ENCODE measurements at places on chromosomes 4 and X.
A peak's percentile ranks its signal among the peaks of the same experiment; 100 is the strongest.

GRCh38 chrX:138709886-138710791, 1.4 kb downstream of the FGF13 start:
- DNase-seq, result peak; percentile 13

DNA sequence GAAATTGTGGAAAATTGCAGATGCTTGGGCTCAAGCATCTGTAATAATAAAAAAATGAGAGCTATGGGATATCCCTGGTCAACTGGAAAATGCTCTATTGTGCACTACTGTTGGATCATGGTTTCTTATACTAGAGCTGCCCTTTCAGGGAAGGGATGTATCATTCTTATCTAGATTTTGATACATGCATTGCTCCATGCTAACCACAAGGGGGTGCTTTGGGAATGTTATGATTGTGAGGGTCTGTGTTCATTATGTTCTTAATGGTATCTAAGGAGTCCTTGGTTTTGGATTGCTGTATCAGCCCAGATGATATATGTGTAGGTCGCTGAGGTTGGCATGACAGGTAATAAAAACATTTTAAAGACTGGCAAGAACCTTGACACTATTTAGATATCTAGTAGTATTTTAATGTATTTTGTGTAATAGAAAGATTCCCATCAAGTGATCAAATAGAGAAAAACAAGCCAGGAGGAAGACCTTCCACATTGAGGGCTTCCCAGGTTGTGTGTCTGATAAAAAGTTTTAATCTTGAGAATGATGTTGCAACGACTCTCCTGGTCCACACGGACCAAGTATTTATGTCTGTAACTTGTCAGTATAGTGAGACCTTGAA, 49.2 kb upstream of the TLR2 start:
- no peak for DNase-seq

DNA sequence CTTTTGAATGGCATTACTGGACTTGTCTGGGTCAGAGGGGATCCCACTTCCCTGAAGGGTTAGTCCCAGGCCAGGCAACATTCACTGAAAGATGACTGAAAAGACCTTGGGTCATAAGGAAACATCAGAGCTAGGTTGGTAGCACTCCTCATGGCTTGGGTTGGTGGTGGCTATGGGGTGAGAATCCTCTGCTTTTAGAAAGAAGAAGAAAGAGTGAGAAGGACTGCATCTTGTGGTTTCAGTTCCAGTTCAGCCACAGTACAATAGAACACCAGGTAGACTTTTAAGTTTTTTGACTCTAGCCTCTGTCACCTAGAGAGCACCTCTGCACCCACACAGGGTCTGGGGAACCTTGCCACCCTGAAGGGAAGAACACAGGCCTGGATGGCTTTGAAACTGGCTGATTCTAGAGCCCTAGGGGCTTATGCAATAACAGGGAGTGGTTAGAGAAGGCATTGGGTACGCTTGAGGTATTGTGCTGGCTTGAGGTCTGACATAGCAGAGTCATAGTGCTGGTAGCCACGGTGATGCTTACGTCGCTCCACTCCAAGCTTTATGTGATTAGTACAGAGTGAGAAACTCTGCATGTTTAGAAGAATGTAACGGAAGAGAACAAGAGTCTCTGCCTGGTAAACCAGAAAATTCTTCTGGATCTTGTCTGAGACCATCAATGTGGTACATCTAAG, 36.5 kb downstream of the PRR32 start:
- no peak for DNase-seq

- no peak for DNase-seq
Observed at GRCh38 chrX:48511560-48511959, 2.8 kb downstream of the PORCN start.

- no peak for DNase-seq
Observed at GRCh38 chrX:136920001-136920400, 39.5 kb upstream of the RBMX start.

DNA sequence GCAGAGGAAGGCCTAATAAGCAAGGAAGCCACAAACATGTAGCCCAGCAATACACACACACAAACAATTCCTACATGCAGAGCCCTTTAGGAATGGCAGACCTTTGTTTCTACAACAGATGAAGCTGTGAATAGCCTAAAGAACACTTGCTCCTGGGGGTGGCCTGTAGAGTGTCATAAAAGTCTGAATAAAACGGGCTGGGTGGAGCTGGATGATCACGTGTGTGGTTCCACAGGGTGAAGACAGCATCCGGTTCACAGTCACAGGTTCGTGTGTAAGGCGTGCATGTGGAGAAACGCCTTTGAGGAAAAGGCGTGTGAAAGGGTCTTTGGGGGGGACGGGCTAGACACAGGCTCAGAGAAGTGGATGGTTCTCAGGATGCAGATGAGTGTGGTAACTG, 156.1 kb downstream of the AFAP1 start:
- DNase-seq, result no peak

- DNase-seq, result no peak
Observed at GRCh38 chrX:112636951-112637581, 42.7 kb downstream of the LHFPL1 start.

- no peak for DNase-seq
Observed at GRCh38 chr4:117987464-117987863, 46.8 kb upstream of the NDST3 start.

- no peak for DNase-seq
Observed at GRCh38 chr4:6196324-6196723, 4.0 kb downstream of the JAKMIP1 start.

- no peak for DNase-seq
Observed at GRCh38 chrX:98194036-98194435, 1310.3 kb downstream of the RPA4 start.

- DNase-seq, result no peak
Observed at GRCh38 chr4:7029212-7029611, 14.0 kb upstream of the TADA2B start.

- DNase-seq, result no peak
Observed at GRCh38 chrX:13968198-13968597, 61.5 kb downstream of the GEMIN8 start.

GRCh38 chr4:1516881-1517480, 110.7 kb upstream of the NKX1-1 start:
- no peak for DNase-seq

DNA sequence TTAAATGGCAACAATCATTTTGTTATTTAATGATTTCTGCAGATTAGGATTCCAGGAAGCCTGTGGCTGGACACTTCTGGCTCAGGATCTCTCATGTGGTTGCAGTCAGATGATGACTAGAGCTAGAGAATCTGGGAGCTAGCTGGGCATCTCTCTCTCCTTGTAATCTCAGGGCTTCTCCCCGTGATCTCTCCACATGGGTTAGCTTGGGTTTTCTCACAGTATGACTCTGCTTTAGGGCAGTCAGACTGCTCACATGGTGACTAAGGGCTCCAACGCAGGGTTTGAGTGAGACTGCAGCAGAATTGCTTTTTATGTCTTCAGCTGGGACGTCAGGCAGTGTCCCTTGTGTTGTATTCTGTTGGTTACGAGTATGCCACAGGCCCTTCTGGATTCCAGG, 361.4 kb downstream of the CBLL2 start:
- no peak for DNase-seq

GRCh38 chr4:18247189-18247588, 225.6 kb upstream of the LCORL start:
- no peak for DNase-seq

DNA sequence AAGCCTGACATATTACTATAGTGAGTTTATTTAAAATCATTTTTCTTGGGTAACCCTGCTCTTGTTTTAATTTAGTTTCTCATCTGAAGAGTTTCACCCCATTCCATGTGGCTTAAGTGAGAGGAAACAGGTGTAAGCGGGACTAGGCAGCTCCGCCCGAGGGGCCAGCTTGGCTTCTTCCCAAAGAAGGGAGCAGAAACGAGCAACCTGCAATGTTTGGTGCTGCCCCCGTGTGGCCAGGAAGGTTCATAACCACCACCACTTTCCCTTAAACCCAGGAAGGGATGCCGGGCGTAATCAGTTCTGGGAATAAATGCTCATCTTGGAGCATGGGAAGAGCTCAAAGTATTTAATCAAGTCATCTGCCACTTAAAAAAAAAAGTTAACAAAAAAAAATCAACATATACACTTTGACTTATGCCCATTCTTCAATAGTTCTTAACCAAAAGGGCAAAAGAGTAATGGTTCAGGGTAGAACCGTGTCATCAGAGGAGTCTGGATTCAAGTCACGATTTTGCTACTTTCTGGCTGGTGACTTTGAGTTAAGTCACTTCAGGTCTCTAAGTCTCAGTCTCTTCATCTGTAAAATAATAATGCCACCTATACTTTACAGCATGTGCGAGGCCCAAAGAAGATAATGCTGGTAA, 147.9 kb downstream of the NSUN7 start:
- DNase-seq, result peak; percentile 55

- DNase-seq, result no peak
Observed at GRCh38 chr4:153594210-153594609, 89.9 kb upstream of the TLR2 start.

DNA sequence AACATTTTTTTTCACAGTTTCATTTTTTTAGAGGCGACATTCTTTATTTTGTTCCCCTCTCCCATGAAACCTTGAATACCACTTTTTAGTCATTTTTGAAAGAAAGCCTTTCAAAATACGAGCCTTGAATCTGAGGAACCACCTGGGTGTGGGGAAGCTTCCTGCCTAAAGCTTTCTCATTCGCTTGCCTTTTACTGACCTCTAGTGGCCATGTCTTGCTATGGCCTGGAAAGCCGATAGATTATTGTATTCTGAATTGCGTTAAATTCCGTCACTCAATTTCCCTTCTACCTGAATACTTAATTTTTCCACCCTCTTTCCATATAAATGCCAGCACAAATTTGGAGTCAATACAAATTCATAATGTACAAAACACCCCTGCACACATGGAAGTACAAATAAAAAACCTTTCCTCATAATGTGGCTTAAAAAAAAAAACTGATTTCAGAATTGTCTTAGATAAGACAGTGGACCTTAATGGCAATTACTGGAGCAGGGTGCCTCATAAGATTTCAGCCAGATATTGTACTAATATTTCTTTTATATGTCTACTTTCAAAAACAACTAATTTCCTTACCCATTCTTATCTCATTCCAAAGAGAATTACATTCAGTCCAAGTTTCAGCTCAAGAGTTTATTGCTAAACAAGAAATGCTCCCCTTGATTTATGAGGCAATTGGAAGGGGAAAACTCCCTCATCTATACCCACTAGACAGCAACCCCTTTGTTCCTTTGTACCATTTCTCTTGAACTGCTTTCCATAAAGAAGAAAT, 217.9 kb downstream of the CENPC start:
- peak; percentile 29 for DNase-seq

DNA sequence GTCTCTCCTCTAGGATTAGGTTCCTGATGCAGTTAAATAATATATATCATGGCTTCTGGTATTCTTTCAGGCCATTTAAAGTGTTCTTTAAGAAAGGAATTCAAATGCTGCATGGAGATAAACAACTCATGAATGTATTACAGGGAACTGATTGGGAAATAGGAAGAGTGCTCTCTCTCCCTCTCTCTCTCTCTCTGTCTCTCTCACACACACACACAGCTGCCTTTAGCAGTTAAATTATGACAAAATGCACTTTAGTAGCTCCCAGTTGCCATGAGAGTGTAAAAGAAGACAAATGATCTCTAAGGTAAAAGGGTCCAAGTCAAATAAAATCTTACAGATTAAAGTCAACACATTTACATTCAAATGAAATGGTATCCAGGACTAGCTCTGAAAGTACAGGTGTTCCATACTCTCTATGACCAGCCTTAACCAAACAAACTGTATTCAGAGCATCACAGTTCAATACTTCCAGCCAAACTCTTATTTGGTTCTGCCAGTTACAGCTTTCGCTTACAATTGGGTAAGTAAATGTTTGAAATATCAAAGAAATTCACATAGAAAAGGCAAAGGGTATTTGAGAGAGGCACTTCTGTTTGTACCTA, 94.7 kb upstream of the CXXC4 start:
- DNase-seq, result no peak

- DNase-seq, result peak; percentile 16
Observed at GRCh38 chr4:127708985-127709384, 21.2 kb upstream of the SLC25A31 start.

All from right renal cortex interstitium (tissue), 3 donors.